Esophagus squamous epithelium (tissue), 5 donors: ENCODE measurements at places on chromosomes 13 and 19.

DNA sequence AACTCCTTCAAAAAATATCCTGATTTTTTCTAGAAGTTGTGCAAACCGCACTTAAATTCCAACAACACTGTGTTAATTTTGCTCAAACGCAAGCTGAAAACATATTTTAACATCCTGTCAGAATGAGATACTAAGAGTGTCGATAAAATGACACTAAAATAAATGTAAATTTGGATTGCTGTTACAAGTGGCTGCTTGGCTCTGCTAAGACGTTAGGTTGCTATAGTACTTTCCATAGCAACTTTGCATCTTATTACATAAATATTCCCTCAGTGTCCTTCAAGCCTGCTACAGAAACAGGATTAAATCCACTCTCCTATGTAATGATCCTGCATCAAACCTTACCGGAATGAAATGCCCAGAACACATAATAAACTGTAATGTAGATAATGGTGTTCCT is 292.1 kb downstream of the DNAJC15 start:
- no peak for DNase-seq

DNA sequence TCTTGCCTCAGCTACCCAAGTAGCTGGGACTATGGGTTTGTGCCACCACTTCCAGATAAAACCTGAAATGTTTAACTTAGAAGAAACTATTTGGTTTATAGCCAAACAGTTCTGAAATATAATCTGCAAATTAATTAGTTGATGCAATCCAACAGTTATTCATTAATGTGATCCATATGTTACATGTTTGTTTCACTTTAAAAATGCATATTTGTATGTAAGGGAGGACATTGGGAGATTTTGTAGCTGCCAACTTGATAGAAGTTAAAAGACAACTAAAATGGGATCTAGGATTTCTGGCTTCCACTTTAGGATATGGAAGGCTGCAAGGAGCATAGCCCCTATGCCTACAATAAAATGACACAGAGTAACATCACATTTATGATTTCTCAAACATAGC is 532.5 kb upstream of the SLC10A2 start:
- DNase-seq, result no peak

DNA sequence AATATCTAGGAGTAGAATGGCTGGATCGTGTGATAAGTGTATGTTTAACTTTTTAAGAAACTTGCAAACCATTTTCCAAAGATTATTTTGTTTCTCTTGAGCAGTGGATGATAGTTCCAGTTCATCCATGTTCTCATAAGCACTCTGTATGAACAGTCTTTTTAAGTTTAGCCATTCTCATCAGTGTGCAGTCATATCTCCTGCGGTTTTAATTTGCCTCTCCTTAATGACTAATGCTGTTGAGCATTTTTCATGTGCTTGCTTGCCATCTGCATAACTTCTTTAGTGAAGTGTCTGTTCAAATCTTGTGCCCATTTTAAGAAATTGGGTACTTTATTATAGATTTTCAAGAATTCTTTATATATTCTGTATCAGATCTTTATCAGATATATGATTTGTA is 58.6 kb downstream of the WASF3 start:
- DNase-seq, result no peak

- DNase-seq, result no peak
Measured at GRCh38 chr19:36113894-36114720, 568 bp downstream of the POLR2I start.

DNA sequence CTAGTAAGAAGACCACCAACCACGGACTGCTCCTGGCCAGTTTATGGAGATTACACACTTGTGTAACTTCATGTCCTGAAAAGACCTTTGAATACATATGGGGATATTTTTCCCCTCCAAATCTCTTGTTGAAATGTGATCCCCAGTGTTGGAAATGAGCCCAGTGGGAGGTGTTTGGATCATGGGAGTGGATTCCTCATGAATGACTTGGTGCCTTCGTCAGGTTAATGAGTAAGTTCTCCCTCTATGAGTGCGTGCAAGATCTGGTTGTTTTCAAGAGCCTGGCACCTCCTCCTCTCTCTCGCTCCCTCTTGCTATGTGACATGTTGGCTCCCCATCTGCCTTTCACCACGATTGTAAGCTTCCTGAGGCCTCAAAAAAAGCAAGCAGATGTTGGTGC is 769.0 kb upstream of the SLITRK1 start:
- DNase-seq, result no peak

GRCh38 chr13:32087955-32088747 is 56.6 kb downstream of the FRY start:
- no peak for DNase-seq

- DNase-seq, result no peak
Measured at GRCh38 chr13:34466301-34466700, 475.8 kb upstream of the NBEA start.

DNA sequence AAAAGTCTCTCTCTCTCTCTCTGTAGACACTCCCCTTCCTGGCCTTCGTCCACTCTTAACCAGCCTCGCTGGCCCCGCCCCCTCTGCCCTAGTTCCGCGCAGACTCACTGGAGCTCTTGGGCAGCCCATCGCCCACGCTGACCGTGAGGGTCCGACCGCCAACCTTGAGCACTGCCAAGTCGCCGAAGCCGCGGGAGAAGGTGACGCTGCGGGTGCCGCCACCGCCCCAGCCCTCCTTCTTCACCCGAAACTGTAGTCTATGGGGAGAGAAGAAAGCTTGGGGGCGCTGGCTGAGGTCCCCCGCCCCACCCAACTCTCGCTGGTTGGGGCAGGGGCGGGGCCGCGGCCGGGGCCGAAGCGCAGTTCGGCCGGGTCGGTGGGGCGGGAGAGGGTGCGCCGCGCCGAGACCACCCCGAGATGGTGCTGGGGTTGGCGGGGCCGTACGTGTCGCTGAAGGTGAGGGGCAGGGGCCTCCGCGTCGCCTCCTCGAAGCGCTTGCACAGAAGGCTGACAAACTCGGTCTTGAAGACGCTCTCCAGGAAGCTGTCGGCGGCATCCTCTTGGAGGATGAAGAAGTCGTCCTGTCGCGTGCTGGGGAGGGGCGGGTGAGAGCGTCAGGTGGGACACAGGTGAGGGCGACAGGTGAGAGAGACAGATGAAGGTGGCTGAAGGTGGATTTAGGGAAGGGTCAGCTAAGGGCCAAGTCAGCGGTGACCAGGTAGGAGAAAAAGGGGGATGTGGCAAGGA is 12.6 kb upstream of the ZNF414 start:
- no peak for DNase-seq

GRCh38 chr13:75493156-75493555 is 11.2 kb upstream of the TBC1D4 start:
- no peak for DNase-seq

GRCh38 chr13:38687246-38688229 is 661 bp downstream of the FREM2 start:
- no peak for DNase-seq

DNA sequence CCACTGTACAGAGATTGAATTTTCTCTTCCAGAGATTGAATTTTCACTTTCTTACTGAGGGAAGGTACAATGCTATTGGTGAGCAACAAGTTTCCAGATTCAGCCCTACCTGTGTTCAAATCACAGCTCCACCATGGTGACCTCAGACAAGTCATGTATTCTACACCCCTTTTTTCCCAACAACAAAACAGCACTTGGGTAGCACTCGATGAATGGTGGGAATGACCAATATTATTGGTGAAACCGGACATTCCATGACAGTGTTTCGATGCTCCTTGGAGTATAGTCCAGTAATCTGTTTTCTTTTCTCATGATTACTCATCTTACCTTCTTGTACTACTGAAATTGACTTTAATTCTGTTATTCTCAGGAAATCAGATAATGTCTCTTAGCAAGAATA is 266.2 kb upstream of the SOX21 start:
- DNase-seq, result no peak

DNA sequence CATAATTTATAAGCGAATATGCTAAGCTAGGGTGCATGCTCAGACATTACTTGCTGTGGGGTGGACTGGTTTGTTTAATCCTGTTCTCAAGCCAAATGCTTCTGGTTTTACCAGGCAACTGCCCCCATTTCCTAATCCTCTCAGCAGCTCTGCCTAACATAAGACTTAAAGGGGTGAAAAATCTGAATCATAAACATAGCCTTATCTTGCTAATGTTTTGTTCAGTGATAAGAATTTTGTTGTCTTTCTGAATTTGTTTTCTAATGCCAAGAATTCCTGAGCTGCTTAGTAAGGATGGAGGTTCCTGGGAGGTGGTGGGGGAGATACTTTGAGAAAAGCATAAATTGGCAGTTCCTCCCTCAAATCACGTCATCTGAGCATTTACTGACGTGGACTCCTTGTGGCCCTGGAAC is 42.7 kb downstream of the ING1 start:
- no peak for DNase-seq

- DNase-seq, result no peak
Measured at GRCh38 chr19:17205237-17206140, 9.7 kb upstream of the USE1 start.

DNA sequence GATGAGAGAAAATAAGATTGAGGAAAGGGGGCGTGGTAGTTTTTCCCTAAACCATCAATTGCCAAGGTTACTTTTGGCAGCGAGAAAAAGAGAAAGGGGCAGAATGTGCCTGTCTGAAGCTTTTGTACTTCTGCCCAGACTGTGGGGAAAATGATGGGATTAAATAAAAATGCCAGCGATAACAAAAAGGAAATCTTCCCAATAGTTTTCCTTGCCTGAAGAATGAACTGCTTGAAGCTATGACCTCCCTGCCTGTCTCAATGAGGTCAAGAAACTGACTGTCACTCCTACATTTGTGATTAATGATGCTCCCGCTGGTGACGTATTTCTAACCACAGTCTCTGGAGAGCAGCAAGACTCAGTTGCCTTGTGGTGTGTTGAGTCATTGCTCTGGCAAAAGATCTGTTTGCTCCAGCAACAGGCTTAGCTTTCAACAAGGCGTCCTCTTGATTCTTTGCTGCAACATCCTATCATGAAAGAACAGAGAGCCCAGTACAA is 1051.5 kb downstream of the DIAPH3 start:
- DNase-seq, result no peak
